ENCODE measurements at places on chromosomes 5 and 9. TPM values are rescaled to one million over a fixed set of nuclear protein-coding genes. Genes with fewer than 3 reads are reported as not detected.

The ADAMTS12 gene
- 8.1 TPM for total RNA-seq

The IL5 gene
- not detected for total RNA-seq

DNA sequence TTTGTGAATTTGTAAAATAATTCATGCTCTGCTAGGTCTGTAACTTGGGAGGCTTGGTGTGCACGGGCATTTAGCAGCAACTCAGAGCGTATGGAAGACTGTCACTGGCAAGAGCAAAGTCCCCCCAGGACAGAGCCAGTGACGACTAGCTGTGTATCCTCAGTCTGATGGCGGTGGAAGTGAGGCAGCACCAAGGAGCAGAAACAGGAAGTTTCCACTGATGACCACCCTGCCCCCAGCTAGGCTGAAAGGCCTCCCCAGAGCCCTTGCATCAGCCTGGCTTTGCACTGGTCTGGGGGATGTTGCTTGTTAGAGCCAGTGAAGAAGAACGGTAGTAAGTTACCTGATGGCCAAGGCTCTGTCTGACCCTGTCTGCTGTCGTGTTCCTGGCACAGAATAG lies 66.8 kb upstream of the ABL1 start:
- no peak for DNase-seq

DNA sequence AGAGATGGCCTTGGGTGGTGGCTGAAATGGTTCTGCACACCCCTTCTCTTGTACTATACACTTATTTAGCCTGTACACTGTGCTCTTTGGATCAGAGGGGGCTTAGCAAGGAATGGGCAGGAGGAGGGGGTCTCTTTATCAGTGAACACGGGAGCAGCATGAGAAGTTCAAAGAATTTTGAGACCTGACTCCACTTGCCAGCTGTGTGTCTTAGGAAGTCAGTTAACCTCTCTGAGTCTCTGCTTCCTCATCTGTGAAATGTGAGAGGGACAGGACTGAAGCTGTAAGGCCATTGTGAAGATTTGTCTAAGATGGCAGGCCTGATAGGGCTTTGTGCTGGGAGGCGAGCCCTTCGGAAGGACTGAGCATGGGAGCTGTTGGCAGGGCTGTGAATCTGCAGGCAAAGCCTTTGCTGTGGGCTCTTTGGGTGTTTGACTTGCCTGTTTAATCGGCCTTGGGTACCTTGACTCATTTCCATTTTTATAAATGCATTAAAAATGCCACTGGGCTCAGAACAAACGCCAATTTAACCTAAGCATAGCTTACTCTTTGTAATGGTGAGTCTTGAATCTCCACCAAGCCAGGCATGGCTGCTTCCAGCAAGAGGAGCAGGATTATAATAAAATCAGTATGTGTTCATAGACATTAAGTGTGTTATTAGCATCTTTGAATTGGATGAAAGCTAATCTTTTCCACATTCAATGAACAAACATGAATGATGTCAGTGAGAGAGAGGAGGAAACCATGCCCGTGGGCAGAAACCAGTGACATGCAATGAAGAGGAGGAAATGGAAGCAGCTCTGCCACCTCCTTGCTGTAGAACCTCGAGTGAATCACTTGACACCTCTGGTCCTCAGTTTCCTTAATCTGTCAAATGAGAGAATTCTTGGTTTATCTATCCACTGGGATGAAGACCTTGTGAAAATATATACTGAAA lies 89.4 kb downstream of the MACROH2A1 start:
- peak; percentile 42 for DNase-seq

- no peak for DNase-seq
Observed at GRCh38 chr9:91089405-91090129, 272.2 kb downstream of the AUH start.

GRCh38 chr5:74404574-74405508 lies 235.7 kb downstream of the ENC1 start:
- DNase-seq, result no peak

The DMRTA1 gene
- not detected for total RNA-seq

The KIAA1958 gene
- total RNA-seq, result 0.07 TPM

GRCh38 chr9:16364347-16364746 lies 506.1 kb downstream of the BNC2 start:
- no peak for DNase-seq
